NCI-H1092 treated with DMSO at 0.1 percent for 48 hours (cell line): ENCODE measurements at places on chromosomes 5 and 9.

GRCh38 chr5:122697191-122697590, 77.7 kb upstream of the SNX2 start:
- DNase-seq = no peak

DNA sequence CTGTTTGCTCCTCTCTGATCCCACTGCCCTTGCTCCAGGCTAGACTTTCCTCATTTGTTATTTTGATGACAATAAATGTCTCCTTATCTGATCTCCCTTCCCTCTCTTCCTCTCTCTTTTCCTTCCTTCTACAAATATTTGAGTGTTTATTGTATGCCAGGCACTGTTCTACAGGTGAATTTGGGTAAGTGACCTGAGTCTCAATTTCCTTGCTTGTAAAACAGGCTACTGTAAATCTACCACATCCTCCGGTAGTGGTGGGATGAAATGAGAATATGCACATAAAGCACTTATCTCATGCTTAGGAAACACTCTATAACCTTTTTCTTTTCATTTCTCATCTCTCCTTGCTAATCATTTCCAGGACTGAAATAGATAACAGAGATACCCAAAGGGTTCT, 86.4 kb downstream of the HMHB1 start:
- no peak for DNase-seq

DNA sequence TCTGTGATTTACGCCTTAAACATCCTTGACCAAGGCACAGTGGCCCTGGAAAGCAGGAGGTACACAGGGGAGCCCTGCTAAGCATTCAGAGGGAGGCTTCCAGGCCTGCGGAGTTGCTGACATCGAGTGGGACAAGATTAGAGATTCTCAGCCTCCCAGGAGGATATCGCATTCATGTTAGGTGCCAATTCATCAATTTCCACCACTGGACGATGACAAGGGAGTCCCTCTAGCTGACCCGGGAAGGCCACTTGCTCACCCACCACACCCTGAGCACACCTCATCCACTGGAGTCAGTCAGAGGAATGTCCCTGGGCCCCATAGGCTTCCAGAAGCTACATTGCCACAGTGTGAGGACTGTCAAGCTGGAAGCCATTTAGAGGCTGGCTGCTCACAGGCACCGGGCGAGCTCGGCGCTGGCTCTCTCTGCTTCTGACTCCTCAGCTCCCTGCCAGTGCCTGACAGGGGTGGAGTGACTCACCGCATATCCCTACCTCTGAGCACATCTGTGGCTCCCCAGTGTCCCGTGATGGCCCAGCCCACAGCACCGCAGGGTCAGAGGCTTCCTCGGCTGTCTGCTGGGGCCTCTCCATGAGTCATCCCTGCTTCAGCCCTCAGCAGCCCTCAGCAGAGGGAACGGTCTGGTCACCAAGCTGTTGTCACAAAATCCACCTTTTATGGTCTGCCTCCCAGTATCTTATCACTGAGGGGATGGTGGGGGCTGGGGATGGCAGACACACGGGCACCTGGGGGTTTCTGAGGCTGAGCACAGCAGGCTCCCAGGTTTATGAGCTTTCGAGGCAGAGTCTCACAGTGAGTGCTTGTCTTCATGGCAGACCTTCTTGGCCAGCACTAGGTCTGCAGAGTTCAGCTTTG, 117.5 kb downstream of the ZNF608 start:
- DNase-seq = no peak

- no peak for DNase-seq
These were observed 19.4 kb upstream of the C5orf63 start for GRCh38 chr5:127092690-127093089.

GRCh38 chr9:5357431-5358105, 17.9 kb upstream of the RLN1 start:
- no peak for DNase-seq

DNA sequence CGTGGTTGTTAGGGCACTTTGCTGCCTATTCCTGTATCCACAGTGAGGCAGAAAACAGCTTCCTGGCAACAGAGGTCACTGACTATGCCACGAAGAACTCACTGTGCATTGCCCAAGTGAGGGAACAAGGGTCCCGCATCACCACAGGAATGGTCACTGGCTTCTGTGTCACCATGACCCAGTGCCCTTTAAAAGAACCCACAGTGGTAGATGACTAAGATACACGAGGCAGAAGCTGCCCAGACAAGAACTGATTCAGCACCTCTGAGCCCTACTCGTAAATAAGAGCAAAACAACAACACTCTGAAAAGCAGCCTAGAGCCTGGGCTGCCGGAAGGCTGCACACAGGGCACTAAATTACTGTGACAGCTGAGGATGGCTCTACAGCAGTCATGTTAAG, 236.6 kb upstream of the RASEF start:
- no peak for DNase-seq

DNA sequence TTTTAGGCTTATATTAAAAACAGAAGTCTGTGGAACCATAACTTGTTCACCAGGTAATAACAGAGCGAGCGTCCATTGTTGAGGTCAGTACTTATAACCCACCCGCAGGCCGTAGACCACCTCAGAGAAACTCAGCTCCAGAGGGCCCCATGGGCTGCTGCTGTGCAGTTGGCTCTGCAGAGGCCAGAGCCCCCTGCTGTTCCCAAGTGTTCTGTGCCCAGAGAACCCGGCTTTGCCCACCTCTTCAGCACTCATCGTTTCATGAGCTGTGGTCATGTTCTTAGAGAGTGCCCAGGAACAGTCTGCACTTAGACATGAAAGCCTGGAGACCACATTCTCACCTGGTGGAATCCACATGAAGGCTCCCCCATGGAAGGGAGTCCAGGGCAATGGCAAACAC, 50.4 kb upstream of the SLC2A8 start:
- no peak for DNase-seq

- no peak for DNase-seq
These were observed 66.2 kb downstream of the PDE6A start for GRCh38 chr5:149878371-149878770.

DNA sequence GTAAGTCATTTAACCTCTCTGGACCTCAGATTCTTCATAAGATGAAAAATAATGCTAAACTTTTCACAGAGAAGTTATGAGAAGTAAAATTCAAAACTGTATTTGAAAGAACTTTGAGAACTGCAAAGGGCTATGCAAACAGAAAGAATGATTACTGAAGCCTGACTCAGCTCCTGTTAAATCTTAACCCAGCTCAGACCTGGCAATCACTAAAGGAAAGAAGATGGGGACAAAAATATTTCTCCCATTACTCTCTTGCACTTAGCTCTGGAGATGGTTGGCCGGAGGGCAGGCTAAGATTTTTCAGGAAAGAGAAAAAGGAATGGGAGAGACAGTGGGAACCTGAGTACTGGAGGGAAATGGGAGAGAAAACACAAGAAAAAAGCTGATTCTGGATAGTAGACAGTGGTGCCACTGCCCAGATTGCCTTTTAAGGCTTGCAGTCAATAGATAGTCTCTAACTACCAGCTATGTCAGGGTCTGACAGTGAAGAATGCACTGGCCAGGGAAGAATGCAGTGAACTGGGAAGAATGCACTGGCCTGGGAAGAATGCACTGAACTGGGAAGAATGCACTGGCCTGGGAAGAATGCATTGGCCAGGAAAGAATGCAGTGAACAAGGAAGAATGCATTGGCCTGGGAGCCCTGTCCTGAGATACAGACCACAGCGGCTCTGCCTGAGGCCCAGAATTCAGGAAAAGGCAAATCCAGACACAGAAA, 25.2 kb upstream of the CEMIP2 start:
- DNase-seq = no peak

- no peak for DNase-seq
These were observed 41.5 kb downstream of the SAR1B start for GRCh38 chr5:134590992-134591659.
